ENCODE measurements at places on chromosomes 1 and 21. TPM values are rescaled to one million over a fixed set of nuclear protein-coding genes. Genes with fewer than 3 reads are reported as not detected.

The FMO5 gene
- 15.8 TPM for polyA plus RNA-seq

The ADORA3 gene
- polyA plus RNA-seq = 2.9 TPM

The SYPL2 gene
- 0.60 TPM for polyA plus RNA-seq

The SELL gene
- polyA plus RNA-seq = 2.1 TPM

The ZNF670 gene
- 2.4 TPM for polyA plus RNA-seq

DNA sequence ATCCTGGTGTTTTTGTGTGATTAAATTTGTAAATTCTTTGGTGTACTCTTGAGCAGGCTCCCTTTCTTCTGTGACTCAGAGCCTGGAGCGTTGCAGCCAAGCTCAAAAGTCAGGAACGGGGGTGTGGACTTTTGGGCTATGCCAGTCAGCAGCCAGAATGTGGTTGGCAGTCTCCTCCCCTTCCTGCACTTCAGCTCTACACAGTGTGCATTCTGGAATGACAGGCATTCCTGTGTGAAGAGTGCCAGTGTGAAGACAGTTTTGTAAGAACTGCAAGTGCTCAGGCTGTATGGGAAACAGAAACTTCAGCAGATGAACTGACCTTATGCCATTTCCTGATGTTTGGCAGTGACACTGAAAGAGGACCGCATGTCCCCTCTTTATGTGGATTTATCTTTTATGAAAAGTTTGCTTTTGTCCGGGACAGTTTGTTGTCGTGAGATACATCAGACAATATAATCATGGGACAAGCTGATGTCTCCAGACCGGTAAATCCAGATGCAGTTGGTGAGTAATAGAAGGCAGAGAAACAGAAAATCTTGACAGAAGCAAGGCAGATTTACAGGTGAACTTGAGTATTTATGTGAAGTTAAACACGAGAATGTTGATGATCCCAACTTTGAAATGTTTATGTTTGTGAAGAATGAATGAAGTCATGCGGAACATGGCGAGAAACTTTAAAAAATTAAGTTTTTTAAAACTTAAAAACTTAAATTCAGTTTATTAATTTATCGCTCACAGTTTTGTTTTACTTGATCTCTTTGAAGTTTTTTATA is 67.7 kb upstream of the RCC1 start:
- DNase-seq = peak; percentile 34

DNA sequence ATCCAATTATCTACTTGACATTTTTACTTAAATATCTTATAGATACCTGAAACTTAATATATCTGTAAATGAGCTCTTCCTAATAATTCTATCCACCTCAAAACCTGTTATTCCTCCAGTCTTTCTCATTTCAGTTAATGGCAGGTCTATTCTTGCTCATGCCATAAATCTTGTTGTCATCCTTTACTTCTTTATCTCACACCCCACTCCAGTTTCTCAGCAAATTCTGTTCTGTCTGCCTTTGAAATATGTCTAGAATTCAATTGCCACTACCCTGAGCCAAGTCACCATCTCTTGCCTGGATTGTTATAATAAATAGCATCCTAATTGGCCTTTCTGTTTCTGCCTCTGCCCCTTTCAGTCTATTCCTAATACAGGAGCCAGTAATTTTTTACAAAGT is 105.8 kb downstream of the MAN1A2 start:
- DNase-seq = no peak

GRCh38 chr1:10935246-10935645 is 77.2 kb upstream of the TARDBP start:
- DNase-seq = peak; percentile 60
